ENCODE measurements at places on chromosomes 2 and 18.
A peak's percentile ranks its signal among the peaks of the same experiment; 100 is the strongest.

DNA sequence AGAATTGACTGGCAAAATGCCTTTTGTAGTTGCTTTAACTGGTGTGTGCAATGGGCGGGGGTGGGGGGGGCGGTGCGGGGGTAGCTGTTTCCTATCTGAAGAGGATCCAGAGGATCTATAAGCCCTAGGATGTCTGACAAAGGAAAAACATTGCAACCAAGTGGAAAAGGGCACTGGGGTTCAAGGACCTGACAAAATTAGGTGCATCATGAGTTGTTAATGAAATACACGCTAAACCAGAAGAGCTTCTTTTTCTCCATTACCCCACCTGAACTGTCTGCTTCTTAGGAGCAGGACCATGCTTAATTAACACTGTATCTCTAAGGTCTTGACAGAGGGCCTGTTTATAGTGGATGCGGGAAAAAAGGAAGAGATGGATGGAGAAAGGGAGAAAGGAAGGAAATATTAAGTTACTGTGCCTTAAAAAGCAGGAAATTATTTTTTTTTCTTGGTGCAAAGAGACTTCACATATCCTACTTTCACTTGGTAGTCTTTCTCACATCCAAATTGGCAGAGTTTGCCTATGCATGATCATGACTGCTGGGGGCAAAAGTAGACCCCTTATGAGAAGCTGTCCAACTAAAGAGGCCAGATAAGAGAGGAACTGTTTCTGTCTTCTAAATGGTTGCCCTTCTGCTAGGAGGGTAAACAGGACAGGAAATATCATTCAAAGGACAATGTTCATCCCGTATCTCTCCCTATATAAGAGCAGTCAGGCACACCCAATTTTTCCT is 4.6 kb downstream of the RND3 start:
- DNase-seq: no peak

DNA sequence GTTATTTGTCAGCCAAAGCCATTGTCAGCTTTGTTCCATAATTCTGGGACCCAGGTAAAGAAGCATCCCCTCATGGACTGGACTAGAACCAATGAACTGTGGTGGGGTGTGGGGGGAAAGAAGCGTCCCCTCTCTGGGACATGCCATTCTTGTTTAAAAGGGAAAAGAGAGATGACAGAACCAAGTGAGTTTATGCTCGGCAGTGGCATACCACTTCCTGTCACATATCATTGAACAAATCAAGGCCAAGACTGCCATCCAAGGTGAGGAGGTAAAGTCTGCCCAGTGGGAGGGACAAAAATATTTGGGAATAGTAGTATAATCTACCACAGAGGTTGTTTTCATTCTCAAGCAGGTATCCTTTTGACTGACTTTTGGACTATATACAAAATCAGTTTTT is 4.7 kb upstream of the GLS start:
- DNase-seq: no peak

DNA sequence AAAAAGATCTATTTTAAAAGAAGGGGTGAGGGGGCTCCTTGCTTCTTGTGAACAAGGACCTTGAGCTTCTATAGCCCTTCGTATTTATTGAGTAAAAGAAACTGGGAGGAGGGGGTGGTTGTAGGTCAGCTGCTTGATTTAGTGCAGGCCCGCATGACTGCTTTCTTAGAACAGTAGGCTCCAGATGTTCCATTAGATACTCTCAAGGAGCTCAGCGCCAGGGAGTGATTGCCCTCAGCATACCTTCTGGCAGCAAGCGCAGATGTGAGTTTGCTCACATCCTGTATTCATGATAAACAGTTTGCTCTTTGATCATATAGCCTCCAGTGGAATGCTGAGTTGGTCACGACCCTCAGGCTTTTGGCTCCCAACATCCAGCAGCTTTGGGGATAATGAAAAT is 108.9 kb upstream of the XPO1 start:
- DNase-seq: no peak

DNA sequence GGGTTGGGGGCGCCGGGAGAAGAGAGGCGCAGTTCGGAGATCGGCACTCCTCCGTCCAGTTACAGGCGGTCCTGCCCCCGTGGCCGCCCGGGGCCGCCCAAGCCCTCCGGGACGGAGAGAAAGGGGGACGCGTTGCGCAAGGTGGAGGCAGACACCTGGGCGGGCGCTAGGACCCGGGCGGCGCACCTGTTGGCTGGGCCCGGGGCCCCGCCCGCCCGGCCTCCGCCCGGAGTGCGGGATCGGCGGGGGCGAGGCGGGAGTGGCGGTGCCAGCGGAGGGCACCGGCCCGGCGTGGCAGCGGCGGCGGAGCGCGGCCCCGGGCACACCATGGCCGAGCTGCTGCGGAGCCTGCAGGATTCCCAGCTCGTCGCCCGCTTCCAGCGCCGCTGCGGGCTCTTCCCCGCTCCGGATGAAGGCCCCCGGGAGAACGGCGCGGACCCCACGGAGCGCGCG is at the start of gene SGPP2:
Gene SGPP2 (plus strand): TSS at position 268 of the 453 bp plus-strand sequence. CDS start 60 bp downstream, at position 328.
- DNase-seq: no peak

DNA sequence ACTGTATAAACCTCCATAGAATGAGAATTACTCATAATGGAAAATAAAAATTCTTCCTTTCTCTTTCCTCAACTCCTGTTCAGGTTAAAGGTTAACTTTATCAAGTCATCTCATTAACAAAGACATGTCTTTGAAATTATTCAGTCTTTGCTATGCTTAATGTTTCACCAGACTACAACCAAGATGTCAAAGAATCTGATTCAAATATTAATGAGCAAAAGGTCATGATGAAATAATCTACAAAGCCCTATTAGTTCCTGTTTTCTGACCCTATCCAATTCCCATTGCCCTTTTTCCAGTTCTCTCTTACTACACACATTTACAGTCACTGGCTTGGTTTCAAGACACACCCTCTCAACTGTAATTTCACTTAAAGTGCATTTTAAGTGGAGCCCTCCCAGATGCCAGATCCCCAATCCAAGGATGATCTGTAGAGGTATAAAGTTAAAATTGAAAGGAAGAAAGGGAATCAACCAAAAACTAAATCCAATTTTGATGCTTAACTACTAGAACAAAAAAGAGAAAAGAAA is 246.9 kb upstream of the CYP26B1 start:
- no peak for DNase-seq

DNA sequence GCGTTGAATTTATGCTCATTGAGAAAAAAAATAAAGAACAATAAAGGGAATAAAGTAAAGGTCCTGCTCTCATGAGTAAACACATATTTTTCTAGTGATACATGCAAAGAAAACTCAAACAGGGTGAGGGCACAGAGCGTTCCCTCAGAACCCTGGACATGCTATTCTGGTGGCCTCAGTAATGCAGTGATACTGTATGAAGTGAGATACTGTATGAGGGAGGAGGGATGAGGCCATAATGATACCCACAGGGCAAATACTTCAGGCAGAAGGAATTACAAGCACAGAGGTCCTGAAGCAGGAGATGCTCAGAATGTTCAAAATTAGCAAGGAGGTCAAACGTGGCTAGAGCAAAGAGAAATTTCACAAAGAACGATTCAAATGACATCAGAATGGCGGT is 28.4 kb upstream of the RNU4ATAC start:
- no peak for DNase-seq

DNA sequence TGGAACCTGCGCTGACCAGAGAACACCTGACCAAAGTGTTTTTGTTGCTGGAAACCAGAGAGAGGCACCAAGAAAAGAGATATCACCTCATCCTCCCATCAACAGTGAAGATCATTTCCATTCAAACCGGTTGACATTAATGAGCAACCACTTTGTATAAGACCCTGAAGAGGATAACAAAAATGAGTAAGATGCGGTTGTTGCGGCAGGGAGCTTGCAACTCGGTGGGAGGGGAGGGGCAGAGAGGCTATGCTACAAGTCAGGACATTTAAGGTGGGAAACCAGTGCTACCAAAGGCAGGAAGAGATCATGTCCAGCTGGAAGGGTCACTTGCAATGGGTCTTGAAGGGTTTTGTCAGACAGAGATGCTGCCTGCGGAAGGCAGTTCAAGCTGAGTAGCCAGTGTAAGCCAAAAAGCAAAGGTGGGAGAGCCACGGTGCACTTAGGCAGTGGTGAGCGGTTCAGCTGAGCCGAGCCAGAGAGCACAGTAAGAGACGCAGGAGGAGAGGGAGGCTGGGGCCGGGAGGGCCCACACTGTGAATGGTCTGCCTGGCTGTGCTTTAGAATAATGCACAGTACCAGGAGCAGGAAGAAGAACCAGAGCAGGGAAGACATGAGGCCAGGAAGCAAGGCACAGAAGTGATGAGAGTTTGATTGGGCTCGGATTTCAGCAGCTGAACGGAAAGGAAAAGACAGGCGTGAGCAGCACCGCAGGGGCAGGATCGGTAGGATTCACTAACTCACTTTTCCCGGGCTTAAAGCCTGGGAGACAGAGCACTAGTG is 24.4 kb upstream of the DTNB start:
- DNase-seq: no peak

- no peak for DNase-seq
These were observed 12.1 kb downstream of the RNF144A start for GRCh38 chr2:6929196-6929819.

GRCh38 chr2:197433780-197434438 is 919 bp downstream of the SF3B1 start:
- no peak for DNase-seq

DNA sequence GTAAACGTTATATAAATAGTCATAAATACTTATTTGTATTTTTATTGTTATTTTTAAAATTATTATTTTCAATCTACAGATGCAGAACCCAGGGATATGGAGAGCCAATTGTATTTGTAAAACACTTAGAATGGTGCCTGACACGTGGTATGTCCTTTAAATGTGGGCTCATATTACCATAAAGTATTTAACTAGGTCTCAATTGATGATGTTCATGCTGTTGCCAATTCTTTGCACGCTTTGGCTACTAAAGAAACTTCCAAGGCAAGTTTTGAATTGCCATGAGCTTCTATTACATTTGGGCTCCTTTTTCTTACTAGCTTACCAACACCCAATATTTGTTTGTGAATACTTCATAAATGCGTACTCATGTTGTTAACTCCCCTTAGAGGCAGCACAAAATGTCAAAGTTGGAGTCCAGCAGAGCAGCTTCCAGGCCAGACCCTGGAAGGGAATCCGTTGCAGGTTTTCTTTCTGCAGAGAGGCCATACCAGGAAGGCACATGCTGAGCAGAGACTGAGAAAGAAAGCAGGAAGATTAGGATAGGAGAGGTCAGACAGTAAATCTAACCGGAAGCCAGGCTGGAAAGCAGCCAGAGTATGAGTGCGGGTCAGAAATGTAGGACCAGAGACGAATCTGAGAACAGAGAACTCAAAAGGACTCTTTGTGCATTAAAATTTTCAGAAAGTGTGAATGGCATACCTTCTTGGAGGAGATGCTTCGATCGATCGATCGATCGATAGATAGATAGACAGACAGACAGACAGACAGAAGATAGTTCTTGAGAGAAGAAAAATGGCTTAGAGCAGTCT is 4.2 kb upstream of the NOSTRIN start:
- no peak for DNase-seq

GRCh38 chr2:54579682-54580620 is 123.8 kb downstream of the SPTBN1 start:
- DNase-seq: no peak

- DNase-seq: no peak
These were observed 1247.5 kb upstream of the ACVR2A start for GRCh38 chr2:146597291-146597690.

GRCh38 chr2:96251721-96252292 is 14.0 kb downstream of the TMEM127 start:
- no peak for DNase-seq

DNA sequence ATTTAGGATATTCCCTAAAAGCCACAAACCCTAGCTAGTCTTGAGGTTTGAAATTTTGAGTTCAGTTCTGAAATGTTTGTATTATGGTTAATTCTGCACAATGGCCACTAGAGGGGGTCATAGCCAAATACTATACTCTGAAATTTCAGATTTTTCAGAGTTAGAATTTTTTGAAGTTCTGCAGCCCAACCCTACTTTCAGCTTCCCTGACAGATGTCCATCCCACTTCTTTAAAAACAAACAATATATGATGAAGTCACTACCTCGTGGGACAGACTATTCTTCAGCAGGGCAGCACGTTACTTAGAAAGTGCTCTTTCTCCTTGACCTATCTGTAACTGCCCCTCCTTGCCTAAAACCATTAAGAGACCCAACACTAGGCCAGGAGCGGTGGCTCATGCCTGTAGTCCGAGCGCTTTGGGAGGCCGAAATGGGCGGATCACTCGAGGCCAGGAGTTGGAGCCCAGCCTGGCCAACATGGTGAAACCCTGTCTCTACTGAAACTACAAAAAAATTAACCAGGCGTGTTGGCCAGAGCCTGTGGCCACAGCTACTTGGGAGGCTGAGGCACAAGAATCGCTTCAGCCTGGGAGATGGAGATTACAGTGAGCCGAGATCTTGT is 48.2 kb upstream of the PAPOLG start:
- DNase-seq: peak; percentile 49

DNA sequence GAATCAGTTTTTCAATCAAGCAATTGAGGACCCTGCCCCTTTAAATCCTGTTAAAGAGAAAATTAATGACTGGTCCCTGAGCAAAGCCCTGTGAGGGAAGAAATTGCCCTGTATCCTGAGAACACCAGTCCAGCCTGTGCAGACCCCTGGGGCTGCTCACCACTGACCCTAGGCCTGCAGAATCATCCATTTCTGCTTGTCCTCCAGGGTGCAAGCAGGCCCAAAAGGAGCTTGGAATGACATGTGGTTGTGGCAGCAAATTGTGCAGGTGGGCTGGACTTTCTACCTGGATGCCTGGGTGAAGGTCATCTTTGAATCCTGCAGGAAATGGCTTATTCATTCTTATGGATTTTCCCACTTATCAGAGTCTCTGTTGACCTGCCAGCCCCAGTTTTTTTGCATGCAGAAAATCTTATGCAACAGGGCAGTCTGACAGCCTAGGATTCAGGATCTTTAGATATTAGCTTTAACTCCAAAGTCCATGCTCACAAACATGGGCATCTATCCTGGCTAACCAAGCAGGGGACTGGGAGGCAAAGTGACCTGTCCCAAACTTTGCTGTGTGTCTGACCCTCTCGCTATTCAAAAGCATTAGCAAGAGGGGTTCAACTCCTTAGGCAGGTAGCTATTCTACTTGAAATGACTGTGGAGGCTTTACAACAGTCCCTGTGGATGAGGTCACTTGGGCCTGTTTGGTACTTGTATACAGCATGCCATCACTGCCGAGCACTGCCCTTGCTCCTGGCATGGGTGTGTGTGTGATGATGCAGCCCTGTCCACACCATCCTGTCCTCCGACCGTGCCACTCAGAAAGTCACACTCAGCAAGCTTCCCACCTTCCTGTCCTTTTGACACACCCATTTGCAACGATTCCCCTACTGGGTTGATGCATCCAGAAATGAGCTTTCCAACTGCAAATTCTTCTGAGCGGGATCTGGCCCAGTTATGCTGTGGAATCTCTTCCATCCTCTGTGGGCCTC is 85.3 kb downstream of the CAPN13 start:
- no peak for DNase-seq

DNA sequence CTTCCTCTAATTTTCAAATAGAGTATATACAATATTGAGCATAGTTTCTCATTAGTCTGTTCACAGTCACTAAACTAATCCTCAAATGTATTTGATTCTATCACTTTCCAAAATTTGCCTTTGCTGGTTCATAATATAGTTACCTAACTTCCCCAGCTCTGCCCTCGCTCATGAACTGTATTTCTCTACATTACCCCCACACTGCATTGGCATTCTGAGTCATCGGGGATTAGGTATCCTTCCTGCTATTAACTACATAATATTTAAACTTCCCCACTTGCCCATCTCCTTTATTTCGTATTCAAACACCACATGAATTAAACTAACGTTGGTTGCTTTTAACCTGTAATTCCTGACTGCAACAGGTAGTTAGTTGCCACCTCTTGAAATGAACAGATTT is 14.8 kb upstream of the CLASP1 start:
- no peak for DNase-seq

All from pons (tissue), 1 donor.